ENCODE measurements at places on chromosomes 7 and 10. TPM values are rescaled to one million over a fixed set of nuclear protein-coding genes. Genes with fewer than 3 reads are reported as not detected.

Gene FAM25G
- total RNA-seq = not detected

Gene SOSTDC1
- total RNA-seq = 0.09 TPM

Gene DAGLB
- 33.6 TPM for total RNA-seq

Gene TFEC
- 0.17 TPM for total RNA-seq

Gene SFRP5
- 2.4 TPM for total RNA-seq

Gene HSPA12A
- 5.2 TPM for total RNA-seq

GRCh38 chr10:7258948-7259523, 151.8 kb downstream of the SFMBT2 start:
- no peak for DNase-seq

DNA sequence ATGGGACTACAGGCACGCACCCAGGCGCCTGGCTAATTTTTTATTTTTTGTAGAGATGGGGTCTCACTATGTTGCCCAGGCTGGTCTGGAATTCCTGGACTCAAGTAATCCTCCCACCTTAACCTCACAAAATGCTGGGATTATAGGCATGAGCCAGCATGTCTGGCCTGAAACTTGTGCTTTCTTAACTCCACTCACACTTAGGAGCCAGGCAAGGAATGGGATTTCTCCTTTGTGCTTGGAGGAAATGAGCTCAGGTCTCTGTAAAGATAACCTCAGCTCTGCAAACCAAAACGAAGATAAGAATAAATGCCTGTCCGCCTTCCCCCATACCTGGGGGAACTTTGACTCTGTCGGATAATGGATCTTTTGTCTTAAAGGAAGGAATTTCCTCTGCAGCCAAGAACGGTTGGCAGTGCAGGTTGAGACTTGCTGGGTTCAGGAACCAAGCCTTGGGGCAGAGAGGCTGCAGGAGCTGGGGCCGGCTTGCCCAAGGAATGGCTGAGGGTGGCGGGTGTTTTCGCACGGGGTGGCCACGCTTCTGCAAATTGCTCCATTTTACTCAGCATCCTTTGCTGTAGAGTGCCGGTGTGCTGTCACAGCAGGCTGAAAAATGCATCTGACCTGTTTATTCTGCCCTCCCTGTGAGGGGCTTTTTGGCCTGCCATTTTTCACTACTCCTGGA, 174.2 kb downstream of the KIAA1217 start:
- DNase-seq = peak; percentile 29

- DNase-seq = no peak
Observed at GRCh38 chr7:81111358-81111757, 192.5 kb upstream of the SEMA3C start.

GRCh38 chr10:683448-684071, 5.9 kb downstream of the DIP2C start:
- DNase-seq = no peak

DNA sequence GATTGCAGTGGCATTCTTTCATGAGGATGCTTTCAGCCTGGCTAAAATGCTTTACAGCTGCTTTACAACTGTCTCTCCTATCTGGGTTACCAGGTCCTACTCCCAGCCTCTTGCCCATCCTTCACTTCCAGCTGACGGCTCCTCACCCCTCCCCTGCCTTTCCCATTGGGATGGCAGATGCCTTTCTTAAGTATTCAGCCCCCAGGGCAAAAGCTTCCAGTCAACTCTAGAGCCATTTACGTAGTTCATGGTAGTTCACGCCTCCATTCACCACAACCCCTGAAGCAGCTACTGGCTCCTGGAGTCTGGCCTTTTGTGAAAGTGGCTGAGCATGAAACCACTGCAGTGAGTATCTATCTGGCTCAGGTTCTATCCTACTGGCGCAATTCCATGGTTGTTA, 17.2 kb upstream of the BMPER start:
- DNase-seq = peak; percentile 28

DNA sequence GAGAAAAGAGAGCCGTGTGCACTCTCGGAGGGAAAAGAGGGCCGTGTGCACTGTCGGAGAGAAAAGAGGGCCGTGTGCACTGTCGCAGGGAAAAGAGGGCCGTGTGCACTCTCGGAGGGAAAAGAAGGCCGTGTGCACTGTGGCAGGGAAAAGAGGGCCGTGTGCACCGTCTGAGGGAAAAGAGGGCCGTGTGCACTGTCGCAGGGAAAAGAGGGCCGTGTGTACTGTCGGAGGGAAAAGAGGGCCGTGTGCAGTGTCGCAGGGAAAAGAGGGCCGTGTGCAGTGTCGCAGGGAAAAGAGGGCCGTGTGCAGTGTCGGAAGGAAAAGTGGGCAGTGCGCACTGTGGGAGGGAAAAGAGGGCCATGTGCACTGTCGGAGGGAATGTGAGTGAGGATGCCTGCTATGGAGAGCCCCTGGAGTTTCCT, 188.7 kb downstream of the DNAJB6 start:
- DNase-seq = no peak

GRCh38 chr10:97185326-97186058, at the start of gene SLIT1:
SLIT1 (minus strand) TSS chr10:97185959; CDS start chr10:97185674, 285 bp downstream.
- DNase-seq = peak; percentile 61

GRCh38 chr10:37860494-37861190, 3.2 kb upstream of the ZNF248 start:
- DNase-seq = no peak

DNA sequence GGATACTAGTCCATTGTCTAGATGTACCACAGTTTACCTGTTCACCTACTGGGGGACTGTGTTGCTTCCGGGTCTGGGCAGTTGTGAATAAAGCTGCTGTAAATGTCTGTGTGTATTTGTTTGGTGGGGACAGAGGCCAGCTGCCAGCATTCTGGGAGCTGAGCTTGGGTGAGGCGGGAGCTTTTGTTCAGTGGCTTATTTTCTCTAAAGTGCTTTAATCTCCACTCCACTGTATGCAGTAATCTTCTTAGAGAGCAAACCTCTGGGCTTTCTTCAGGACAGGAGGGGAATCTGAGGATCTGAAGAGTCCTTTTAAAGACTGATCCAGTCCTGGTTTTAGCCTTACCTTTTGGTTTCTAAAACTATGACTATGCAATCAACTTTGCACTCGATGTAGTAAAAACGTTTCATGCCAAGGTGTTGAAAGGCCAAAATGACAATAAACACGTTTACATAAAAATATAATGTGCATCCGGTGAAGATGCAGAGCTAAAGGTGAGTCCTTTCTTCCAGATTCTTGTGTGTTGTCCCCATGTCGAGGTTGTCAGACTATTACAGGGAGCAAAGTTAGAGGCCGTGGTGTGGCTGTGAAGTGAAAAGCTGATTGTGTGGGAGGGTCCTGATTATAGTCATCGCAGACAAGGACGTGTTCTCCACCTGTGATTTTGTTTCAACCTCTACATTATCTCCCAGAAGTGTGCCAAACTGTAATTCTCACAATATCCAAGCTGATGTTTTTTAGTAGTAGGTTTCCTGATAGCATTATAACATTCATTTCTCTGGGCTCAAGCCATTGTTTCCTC, 279.8 kb downstream of the CAMK1D start:
- DNase-seq = no peak

- DNase-seq = no peak
Observed at GRCh38 chr7:88281749-88282148, 24.9 kb downstream of the STEAP4 start.

DNA sequence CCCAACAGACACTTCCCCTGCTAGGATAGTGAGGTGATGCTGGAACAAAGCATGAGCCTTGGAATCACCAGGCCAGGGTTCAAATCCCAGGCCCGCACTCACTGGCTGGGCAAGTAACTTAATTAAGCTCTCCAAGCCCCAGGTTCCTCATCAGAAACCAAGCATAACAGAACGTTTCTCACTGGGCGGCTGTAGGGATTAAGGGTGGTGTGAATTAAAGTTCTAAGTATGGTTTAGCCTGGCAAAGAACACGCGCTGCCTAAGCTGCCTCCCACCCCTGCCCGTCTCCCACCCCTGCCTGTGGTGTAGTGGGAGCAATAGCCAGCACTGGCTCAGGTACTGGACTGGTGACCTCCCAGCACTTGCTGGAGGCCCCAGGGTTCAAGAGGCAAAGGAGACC, 5.6 kb downstream of the SLC4A2 start:
- DNase-seq = no peak

- DNase-seq = peak; percentile 66
Observed at GRCh38 chr7:157228864-157229422, 90.2 kb downstream of the UBE3C start.

- no peak for DNase-seq
Observed at GRCh38 chr7:29970158-29970557, 19.4 kb downstream of the SCRN1 start.

DNA sequence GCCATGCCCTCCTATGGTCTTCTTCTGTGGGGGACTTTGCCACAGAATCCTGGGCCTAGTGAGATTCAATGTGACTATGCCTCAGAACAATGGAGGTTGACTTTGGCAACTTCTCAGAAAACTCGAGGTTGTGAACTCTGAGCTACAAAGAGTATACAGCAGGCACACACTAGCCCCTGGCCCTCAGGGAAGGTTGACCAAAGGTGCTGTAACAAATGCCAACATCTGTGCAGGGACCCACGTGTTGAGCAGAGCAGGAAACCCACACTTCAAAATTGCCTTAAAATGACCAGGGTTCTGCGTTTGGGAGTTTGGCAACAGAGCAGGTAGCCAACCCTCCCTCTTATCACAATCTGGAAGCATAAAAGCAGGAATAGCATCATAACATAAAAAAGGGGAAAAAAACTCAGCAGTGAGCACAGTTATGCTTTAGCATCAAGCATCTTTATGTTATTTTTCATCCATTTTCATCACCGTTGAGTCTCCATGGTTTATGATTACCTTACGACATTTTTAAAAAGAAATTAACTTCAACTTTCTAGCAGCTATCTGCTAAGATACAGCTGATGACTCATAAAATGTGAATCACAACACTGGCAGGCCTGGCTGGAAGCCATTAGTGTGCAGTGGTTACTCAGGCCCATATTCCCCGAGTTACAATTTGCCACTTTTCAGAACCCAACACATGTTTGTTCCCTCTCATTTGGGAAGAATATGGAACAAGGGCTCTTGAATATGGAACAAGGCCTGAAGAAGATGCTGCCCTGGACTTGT, 11.1 kb downstream of the PRLHR start:
- no peak for DNase-seq

DNA sequence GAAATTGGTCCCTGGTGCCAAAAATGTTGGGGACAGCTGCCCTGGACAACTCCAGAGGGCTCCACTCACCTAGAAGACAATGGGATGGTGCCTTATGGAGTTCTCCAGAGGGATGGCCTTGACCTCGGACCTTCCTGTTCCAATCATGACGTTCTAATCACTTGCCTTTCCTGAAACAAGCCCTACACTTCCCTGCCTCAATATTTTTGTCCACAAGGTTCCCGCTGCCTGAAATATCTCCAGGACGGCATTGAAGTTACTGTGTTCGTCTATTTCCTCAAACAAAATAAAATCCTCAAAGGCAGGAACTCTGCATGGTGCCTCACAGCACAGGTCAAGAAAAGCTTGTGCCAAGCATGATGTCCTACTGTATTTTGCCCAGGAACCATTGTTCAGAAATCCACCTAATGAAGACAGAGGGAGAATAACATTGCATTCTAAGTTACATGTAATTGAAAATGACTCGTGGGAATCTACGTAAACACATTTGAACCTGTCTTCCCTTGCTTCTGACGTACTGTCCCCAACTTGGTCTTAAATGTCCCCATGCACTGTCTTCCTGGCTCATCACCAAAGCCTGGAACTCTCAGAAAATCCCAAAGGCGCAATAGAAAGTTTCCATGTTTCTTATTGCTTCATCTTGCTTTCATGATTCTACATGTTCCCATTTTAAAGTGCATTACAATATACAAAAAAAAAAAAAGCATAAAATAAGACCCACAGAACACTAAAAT, 342.3 kb upstream of the NRP1 start:
- no peak for DNase-seq

GRCh38 chr7:66348959-66349358, 143.8 kb downstream of the TPST1 start:
- no peak for DNase-seq

DNA sequence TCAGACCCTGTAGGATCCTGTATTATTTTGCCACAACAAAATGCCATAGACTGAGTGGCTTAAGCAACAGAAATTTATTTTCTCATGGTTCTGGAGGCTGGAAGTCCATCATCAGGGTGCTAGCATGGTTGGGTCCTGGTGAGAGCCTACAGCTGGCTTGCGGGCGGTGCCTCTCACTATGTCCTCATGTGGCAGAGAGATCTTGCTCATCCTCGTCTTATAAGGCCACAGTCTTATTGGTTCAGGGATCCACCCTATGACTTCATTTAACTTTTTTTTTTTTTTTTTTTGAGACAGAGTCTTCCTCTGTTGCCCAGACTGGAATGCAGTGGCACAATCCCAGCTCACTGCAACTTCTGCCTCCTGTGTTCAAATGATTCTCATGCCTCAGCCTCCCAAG, 90.9 kb downstream of the LSM5 start:
- no peak for DNase-seq

DNA sequence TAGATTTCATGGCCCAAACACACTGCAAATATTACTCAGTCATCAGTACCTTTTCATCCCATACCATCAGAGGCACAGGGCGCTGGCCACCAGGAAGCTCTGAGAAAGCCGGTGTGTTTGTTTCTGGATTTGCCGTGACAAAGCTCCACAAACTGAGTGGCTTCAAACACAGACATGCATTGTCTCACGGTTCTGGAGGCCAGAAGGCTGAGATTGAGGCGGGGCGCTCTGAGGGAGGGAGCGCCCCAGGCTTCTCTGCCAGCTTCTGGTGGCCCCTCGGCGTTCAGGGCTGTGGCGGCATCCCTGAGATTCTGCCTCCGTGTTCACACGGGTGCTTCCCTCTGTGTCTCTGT, 3.7 kb upstream of the TTYH3 start:
- no peak for DNase-seq

DNA sequence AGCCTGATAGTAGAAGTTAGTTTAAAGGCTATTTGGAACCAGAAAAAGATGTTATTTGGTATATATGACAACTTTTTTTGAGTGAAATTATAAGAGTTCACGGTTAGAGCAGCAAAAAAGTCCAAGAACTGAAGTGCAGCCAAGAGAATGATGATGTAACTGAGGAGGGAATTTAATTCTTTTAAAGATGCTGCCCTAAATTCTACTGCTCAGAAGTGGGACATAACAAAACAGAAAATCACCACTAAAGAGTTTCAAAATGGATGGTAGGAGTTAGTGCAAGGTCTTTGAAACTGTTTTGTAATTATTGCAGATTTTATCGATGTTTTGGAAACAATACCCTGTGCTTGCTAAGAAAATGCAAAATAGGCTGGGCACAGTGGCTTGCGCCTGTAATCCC, 6.5 kb downstream of the SAMD8 start:
- DNase-seq = no peak

DNA sequence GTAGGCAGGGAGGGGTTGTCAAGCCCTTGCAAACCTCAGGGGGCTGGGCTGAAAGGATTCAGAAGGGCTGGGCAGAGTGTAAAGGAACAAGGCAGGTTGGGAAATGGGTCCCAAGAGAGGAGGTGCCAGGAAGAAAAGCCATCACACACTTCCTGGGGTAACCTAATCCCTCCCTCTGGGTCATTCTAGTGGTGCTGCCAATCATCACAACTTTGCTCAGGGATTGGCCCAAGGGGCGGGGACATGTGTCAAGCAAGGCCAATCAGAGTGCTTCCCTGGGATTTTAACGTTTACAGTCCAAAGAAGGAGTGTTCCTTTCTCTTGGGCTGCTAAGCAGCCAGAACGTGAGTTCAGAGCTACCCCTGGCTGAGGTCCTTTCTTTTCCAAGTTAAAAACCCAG, 57.1 kb upstream of the NPTX2 start:
- DNase-seq = no peak
